ENCODE measurements at places on chromosomes 3 and 15. TPM values are rescaled to one million over a fixed set of nuclear protein-coding genes. Genes with fewer than 3 reads are reported as not detected.

DNA sequence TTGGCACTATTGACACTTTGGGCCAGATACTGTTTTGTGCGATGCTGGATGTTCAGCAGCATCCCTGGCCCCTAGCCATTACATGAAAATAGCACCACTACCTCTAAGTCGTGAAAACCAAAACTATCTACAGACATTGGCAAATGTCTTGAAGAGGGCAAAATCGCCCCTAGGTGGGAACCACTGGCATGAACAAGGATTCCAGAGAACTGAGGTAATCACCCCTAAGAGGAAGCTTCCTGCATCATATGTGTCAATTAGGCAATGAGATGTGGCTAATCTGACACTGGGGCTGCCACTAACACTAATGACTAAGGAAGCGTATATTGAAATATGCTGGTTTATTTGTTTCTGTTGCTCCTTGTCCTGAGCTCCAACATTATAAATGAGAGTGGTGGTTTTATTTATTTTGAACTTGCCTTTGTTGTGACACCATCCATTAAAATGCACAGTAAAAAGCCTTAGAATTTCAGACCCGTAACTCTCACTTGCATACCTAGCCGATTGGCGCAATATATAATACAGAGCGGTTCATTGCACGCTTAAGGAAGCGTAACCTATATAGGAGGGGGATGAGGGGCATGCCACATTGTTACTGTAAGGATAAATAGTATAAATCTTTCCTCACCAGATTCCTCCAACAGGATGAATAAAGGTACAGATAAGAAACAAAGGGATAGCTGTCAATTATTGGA lies 299.8 kb upstream of the CNTN4 start:
- no peak for DNase-seq

- DNase-seq = no peak
These were observed 79.5 kb upstream of the BHLHE40 start for GRCh38 chr3:4899710-4900109.

GRCh38 chr3:30864132-30864531 lies 30.3 kb downstream of the GADL1 start:
- no peak for DNase-seq

- DNase-seq = no peak
These were observed 514.0 kb downstream of the MCTP2 start for GRCh38 chr15:94745371-94745770.

DNA sequence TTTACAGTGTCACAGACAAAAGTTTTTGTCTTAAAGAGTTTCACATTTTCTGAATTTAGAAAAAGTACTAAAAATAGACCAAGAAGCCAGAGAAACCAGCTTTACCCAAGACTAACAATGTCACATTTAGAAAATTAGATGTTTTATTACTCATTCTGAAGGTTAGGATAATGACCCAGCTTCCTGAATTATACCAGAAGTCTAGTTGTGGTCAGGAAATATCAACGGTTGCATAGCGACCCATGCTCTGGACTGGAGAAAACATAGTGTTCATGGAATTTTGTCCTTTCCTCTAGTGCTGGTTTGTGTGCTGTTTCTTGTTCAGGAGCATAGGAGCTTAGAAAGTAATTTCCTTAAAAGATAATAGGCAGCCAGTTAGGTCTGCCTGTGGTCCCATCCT lies 59.0 kb downstream of the DPPA2 start:
- no peak for DNase-seq

DNA sequence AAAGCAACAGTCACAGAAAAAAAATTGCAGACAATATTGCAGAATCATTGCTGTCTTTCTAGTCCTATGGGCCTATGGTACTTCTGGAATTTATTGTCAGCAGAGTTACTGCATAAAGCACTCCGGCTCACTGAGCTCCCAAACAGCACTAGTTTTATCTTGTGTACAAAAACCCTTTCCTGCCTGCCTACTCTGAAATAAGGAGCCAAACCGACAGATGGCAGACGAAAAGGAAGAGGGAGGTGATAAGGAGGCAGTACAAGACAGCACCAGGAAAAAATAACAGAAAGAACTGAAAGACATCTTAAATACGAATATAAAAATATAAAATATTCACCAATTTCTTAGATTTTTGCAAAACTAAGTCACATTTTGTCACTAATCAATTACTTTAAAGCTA lies 15.6 kb downstream of the HERC1 start:
- no peak for DNase-seq

- no peak for DNase-seq
These were observed 286.4 kb downstream of the UBE2E2 start for GRCh38 chr3:23489300-23490158.

GRCh38 chr3:15171096-15171495 lies 35.0 kb upstream of the CAPN7 start:
- DNase-seq = no peak

DNA sequence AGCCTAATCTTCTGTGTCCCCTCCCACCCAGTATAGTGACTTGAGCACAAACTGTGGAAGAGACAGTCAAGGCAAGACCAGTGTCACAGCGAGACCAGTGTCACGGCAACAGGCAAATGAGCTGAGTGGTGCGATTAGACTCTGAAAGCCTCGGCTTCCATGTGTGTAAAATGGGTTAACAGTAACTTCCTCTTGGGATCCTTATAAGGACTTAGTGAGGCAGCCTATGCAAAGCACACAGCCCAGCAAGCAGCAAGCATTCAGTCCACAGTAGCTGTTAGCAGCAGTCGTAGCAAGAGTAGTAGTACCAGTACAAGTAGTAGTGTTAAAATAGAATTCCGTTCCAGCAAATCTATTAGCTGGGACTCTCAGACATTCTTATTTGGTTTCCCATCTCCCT lies 334.1 kb downstream of the GABRB3 start:
- no peak for DNase-seq

GRCh38 chr3:133138017-133138416 lies 99.8 kb downstream of the TMEM108 start:
- DNase-seq = no peak

DNA sequence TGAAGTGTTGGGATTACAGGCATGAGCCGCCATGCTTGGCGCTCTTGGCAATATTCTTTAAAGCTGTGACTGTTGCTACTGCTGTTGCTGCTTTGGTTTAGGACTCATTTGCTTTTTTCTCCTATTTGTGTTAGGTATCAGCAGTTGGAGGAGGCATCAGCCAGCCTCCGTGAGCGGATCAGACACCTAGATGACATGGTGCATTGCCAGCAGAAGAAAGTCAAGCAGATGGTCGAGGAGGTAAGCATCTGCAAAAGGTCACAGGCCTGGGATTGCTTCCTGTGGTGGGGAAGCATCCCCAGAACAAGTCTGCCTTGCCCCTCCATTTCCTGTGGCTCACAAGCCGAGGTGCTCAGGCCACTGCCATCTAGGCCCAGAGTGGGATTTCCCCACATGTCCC lies 47.6 kb downstream of the MYZAP start:
- DNase-seq = no peak

DNA sequence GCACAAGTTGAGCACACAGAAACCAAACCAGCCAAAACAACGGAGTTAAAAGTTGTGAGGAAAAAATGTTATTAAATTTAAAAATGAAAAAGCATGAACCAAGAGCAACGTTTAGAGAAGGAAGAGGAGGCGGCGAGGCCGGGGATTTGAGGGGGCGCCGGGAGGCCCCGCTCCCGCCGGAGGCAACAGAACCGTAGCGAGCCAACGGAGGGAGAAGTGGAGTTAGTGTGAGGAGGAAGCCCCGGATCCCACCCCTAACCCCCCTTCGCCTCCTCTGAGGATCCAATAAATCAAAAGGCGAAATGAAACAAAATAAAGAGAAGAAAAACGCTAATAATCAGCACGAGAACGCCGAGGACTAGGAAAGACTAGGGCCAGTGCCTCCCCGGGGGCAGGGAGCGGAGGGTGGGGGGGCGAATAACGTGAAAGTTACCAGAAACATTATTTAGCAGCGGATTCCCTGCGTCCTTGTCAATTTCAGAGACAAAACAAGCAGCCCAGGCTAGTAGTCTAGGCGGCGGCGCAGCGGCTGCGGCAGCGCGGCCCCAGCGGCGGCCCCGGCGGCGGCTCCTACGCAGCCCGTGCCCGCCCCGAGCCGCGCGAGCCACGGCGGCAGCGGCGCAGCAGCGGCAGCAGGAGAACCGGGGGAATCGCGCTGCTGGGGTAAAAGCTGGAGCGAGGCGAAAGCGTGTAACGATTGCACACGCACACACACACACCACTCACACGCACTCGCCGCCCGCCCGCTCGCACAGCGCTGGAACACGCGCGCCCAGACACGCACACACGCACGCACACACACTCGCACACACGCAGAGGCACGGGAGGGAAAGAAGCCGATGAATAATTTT lies 1.7 kb downstream of the MEIS2 start:
- DNase-seq = no peak

- DNase-seq = no peak
These were observed 129.8 kb downstream of the MEIS2 start for GRCh38 chr15:36970522-36970921.

- no peak for DNase-seq
These were observed 5.7 kb upstream of the CHRNA3 start for GRCh38 chr15:78626381-78626995.

DNA sequence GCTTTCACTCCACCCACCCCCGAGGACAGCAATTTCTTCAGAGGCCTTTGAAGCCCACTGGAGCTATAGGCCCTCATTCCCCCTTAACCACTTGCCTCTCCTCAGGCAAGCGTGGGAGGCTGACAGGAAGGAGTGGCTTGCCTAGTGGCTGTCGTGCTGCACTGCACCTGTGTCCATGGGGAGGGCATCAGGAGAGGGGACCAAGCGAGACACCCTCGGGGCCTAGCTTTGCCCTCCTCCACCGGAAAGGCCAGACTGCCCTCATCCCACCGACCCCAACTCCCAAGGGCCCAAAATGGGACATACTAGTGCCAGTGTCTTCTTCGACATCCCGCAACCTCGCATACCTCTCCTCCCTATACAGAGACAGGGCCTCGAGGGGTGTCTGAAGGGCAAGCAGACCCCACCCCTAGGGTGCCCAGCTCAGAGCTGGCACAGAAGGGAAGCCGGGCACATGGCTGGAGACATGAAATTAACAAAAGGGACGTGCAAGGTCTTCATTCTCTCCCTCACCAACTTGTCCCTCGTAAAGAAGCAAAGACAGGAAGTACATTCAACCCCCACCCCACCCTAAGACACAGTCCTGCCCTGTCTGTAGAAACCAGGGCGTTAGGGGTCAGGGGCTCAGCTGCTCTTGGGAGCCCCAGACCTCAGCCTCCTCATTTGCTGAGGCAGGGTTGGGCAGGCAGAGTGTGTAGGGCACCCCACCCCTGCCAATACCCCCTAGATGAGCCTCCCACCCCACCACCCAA lies 24.3 kb downstream of the VIPR1 start:
- DNase-seq = peak; percentile 46

DNA sequence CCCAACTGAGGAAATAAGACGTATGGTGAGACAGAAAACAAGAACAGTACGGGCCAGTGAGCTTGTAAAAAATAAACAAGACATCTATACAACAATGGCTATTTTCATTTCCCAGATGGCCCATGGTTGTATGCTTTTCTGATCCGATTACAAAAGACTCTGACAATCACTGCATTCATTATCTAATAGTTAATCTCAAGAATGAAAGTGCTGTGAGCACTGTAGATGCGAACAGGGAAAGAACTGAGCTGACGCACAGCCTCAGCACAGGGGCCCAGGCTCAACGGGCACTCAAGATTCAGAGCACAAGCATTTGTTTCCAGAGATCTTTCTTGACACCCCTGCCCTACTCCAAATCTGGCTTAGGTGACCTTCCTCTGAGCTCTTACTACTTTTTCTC lies 6.9 kb downstream of the MTMR10 start:
- DNase-seq = no peak

DNA sequence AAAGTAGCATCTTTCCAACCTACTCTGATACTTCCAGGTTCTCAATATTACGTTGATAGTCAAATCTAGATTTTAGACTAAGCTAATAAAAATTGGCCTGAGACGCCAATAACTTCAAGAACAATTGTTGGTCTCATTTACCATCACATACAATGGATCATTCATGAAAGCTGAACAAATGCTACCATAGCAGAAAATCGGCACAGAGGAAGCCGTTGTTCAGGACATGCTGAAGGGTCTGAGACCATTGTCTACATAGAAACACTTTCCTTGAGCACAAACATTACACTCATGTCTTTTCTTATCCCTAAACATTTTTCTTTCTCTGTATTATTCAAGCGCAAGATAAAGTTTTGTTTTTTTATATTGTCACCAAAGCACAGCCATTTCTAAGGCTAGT lies 37.2 kb upstream of the FHIT start:
- no peak for DNase-seq

GRCh38 chr3:150421256-150421655 lies 13.2 kb downstream of the TSC22D2 start:
- no peak for DNase-seq

DNA sequence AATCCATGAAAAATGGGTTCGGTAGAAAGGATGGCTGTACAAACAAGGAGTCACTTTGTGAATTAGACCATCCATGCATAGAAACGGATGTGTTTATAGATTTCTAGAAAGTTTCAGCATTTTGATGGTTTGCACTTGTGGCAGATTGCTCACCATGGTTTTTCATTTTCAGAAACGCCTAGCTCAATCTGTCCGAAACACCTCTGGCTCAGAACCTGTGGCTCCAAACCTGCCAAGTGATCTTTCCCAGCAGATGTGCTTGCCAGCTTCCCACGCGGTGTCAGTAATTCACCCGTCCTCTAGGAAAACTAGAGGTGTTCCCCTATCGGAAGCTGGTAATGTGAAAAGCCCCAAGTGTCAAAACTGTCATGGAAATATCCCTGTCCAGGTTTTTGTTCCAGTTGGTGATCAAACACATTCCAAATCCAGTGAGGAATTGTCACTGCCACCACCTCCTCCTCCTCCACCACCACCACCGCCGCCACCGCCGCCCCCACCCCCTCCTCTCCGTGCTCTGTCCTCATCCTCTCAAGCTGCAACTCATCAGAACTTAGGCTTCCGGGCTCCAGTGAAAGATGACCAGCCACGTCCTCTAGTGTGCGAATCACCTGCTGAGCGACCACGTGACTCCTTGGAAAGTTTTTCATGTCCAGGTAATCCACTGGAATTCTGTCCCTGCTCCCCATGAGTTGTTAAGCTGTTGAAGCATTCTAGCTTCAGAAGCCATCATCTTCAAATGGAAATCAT lies 21.2 kb downstream of the WHAMM start:
- DNase-seq = no peak

The C3orf20 gene
- 0.08 TPM for total RNA-seq

The RPL22L1 gene
- 209 TPM for total RNA-seq

The PLXNB1 gene
- total RNA-seq = 6.8 TPM

The FRMD4B gene
- total RNA-seq = 23.6 TPM

The STRIT1 gene
- total RNA-seq = not detected

The KNG1 gene
- total RNA-seq = 0.28 TPM

The TRIM59 gene
- 15.3 TPM for total RNA-seq

The LINS1 gene
- 56.7 TPM for total RNA-seq

The CADPS gene
- total RNA-seq = not detected

The GP5 gene
- 0.23 TPM for total RNA-seq

The COL7A1 gene
- total RNA-seq = 0.53 TPM

The SAMMSON gene
- not detected for total RNA-seq

The UACA gene
- total RNA-seq = 0.61 TPM

The SI gene
- not detected for total RNA-seq

The ARHGEF26 gene
- not detected for total RNA-seq

The WDR5B gene
- total RNA-seq = 1.9 TPM

The CX3CR1 gene
- 0.32 TPM for total RNA-seq

The ZBBX gene
- total RNA-seq = not detected

The MESP1 gene
- total RNA-seq = 3.1 TPM

The GRAMD1C gene
- total RNA-seq = not detected

Data from activated T-cell treated with anti-CD3 and anti-CD28 coated beads, Interleukin-2, amount 50 U/mL, for 4 hours (primary cell).